HCT116 (cell line): ENCODE measurements at places on chromosomes 11 and 22. TPM values are rescaled to one million over a fixed set of nuclear protein-coding genes. Genes with fewer than 3 reads are reported as not detected.

KCNA4 gene
- not detected for total RNA-seq

SYNGR1 gene
- total RNA-seq, result 20.7 TPM

CSNK2A3 gene
- 2.0 TPM for total RNA-seq

SCO2 gene
- total RNA-seq, result 7.0 TPM

- DNase-seq, result no peak
Measured at GRCh38 chr11:14872032-14872431, 20.0 kb downstream of the CYP2R1 start.

GRCh38 chr11:101096036-101096704 lies 33.4 kb downstream of the PGR start:
- DNase-seq, result no peak

GRCh38 chr22:39469681-39470450 lies 13.1 kb downstream of the MGAT3 start:
- DNase-seq, result no peak

- DNase-seq, result no peak
Measured at GRCh38 chr22:32024796-32025195, 18.3 kb upstream of the SLC5A1 start.

DNA sequence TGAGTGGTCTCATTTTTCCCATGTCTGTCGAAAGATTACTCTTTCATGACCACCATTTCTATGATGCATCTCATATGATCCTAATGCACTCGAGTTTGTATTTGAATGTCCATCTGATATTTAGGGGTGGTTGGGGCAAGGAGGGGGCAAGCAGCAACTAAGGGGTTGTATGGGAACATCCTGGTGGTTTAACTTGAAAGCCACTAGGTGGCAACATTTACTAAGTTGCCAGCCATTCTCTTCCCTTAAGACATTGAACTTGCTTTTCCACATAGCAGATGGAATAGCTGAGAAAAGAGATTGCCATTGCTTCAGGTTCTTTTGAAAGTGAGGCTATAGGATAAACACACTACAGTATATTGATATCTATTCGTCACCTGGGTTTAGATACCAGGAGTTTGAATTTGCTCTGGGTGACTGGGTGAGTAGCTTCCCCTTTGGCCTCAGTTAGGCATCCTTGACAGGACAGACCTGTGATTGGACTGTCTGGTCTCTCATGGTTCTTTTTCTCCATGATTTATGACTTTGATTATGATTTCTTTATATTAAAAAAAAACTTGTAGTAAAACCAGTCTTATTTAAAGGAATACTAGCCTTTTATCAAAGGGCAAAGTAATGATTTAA lies 32.4 kb downstream of the NF2 start:
- peak; percentile 34 for DNase-seq

GRCh38 chr11:13667245-13667644 lies 1.2 kb upstream of the FAR1 start:
- DNase-seq, result no peak

DNA sequence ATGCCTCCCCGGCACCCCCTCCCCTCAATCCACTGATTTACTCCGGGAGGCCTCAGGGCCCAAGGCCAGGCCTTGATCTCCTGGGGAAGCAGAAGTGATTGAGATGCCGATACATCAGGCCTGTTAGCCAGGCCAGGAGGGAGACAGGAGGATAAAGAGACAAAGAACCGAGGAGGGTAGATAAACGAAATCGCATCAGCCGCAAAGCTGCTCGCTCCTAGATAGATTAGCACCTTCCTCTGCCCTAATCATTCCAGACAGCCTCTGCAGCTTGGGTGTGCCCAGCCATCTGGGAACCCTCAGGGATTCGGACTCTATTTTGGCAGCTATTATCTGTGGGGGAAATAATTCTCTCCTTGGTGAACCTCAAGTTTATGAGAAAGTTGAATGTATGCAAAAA lies 121.2 kb downstream of the ABTB2 start:
- DNase-seq, result no peak

- no peak for DNase-seq
Measured at GRCh38 chr11:23976426-23976825, 520.4 kb upstream of the LUZP2 start.
